ENCODE measurements at places on chromosomes 12 and 14.
A peak's percentile ranks its signal among the peaks of the same experiment; 100 is the strongest.

GRCh38 chr12:30010071-30011052, 226.6 kb upstream of the TMTC1 start:
- DNase-seq, result no peak

DNA sequence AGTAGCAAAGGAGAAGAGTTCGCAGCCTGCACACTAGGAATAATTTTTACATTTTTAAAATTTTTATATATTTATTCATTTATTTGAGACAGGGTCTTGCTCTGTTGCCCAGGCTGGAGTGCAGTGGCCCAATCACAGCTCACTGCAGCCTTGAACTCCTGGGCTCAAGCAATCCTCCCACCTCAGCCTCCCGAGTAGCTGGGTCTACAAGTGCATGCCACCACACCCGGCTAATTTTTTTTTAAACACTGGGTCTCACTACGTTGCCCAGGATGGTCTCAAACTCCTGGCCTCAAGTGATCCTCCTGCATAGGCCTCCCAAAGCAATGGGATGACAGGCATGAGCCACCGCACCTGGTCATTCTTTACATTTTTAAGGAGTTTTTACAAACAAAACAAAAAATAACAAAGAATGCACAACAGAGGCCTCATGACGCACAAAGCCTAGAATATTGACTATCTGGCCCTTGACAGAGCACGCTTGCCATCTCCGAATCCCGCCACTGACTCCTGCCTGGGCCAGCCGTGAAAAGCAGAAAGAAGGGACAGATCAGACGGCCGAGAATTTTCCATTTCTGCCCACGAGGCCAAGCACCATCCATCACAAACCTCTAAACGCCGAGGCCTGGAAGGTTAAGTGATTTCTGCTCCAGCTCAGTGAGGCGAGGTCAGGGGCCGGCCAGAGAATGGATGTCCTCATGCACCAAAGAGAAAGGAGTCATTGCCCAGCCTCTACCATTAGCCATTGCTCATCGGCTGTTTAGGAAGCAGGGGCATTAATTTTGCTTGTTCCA, 120.0 kb downstream of the SCARB1 start:
- DNase-seq, result no peak

- peak; percentile 75 for DNase-seq
These were observed 14.9 kb upstream of the POLR3B start for GRCh38 chr12:106342397-106343213.

DNA sequence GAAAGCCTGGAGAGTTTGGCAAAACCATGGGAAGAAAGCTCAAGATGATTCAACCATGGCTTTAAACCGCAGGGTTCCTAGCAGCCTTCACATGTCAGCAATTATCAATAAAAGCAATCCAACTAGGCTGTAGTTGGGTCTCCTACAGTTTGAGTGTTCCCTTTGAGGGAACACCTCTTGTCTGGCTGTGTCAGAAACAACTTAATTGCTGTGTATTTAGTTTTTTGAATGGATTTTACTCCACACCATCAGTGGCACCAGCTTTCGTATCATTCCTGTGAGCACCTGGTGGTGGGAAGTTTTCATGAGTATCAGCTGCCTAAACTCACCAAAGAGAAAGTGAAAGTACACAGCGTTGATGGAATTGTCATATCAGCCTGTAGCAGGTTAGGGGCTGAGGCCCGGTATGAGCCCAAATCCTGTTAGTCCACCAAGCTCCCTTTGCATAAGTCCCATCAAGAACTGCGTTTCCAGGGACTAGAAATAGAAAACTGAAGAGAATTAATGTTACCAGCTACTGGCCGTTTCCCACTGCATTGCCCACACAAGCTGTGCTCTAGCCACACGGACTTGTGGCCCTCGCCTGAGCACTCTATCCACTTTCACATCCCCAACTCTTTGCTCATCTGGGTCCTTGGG, 10.9 kb upstream of the IL26 start:
- DNase-seq, result no peak

DNA sequence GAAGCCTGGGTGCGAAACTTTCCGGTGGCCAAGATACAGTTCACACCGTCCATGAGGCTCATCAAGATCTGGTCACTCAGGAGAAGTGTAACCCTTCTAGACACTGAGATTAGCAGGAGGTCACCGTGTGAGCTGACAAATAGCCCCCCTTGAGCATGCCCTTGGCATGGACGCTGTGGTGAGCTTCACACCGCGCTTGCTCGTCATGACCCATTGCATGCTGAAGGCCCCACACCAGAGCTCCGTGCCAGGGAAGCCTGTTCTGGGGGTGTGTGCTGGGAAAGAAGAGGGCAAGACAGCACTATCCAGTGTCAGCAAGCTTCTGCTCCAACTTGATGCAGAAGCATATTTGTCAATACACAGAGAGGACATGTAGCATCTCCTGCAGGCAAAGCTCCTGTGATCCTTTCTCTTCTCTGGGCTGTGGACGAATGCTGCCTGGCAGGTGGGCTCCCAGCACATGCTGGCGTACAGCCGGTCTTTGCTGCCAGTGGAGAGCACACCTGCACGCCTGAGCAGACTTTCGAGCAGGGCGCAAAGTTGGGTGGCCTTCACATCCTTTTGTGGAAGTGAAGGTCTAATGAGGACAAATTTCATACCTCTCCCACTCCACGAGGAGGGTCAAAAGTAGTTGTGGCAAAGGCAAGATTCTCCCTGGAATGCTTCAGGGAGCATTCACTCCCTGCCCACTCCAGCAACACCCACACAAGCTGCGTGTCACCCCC, 126.9 kb upstream of the FKBP4 start:
- no peak for DNase-seq
